ENCODE measurements at places on chromosomes 2 and 18. TPM values are rescaled to one million over a fixed set of nuclear protein-coding genes. Genes with fewer than 3 reads are reported as not detected.

Gene CDH19
- total RNA-seq, result 8.7 TPM

Gene CAVIN2
- 21.3 TPM for total RNA-seq

GRCh38 chr2:150486539-150487484, 655 bp downstream of the RND3 start:
- peak overlapping the region; percentile 58 for H3K4me3 ChIP-seq
- no peaks in the 10 kb centered on the region for H3K27me3 ChIP-seq
- H3K36me3 ChIP-seq, result no peaks in the 10 kb centered on the region
- H3K27ac ChIP-seq, result peak overlapping the region; percentile 96
- peaks cover 9% of the 10 kb centered on the region for H3K4me1 ChIP-seq

DNA sequence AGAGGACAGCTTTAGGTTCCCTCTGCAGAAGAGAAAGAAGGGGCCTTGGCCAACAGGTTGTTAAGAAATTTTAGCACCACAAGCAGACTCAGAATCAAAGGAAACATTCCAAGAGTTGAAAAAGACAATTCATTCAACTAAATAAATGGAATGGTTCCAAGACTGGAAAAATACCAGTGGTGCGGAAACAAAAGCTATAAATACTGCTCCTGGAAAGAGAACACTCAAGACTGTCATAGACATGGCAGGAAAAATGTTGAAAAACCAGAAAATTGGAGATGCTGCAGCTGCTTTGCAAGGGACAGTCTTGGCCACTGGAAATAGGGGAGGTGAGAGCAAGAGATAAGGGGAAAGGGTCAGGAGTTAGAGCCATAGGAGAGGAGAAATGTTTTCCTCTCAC, 312.7 kb upstream of the CYRIA start:
- no peaks in the 10 kb centered on the region for H3K36me3 ChIP-seq
- no peak overlapping the region for H3K4me3 ChIP-seq
- no peak for DNase-seq
- H3K4me1 ChIP-seq, result no peaks in the 10 kb centered on the region
- H3K27me3 ChIP-seq, result no peaks in the 10 kb centered on the region

DNA sequence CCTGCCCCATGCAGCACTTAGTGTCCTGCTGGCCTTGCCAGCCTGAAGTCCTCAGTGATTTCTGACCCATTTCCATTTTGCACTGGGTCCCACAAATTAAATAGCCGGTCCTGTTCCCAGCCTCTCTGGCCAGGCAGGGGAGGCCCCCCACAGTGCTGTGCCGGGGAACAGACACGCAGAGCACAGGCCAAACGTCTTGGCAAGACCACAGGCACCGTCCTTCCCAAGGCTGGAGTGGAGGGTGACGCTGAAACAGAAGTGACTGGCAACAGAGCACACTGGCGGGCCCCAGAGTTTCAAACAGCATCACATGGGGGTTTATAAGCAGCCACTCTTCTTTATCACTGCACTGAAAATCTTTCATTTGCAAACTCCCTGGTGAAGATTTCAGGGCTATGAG, 52.2 kb downstream of the EDAR start:
- peaks cover 7% of the 10 kb centered on the region for H3K4me1 ChIP-seq
- H3K27ac ChIP-seq, result no peak overlapping the region
- H3K4me3 ChIP-seq, result no peak overlapping the region
- H3K27me3 ChIP-seq, result no peaks in the 10 kb centered on the region
- no peak for DNase-seq
